ENCODE measurements at places on chromosomes 2 and 18.

DNA sequence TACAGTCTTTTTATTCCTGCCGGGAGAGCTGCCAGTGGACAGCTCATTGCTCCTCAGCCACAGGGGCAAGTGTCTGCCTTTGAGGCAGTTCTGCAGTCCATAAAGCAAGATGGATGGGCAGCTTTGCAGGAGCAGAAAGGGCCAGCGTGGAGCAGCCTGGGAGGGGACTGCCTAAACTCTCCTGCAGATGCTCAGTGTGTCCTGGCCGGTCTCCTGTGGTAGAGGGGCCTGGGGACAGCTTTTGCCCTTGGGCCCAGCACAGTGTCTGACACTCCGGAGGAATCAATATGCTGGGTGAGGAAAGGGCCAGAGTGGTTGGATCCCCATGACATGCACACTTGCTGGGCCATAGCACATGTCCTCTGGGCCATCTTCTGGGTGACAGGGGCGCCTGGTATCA lies 65.7 kb upstream of the DAPL1 start:
- DNase-seq: no peak

- DNase-seq: no peak
Observed at GRCh38 chr2:100277540-100278207, 44.6 kb downstream of the LONRF2 start.

GRCh38 chr18:28541934-28542333 lies 365.0 kb upstream of the CDH2 start:
- DNase-seq: no peak

DNA sequence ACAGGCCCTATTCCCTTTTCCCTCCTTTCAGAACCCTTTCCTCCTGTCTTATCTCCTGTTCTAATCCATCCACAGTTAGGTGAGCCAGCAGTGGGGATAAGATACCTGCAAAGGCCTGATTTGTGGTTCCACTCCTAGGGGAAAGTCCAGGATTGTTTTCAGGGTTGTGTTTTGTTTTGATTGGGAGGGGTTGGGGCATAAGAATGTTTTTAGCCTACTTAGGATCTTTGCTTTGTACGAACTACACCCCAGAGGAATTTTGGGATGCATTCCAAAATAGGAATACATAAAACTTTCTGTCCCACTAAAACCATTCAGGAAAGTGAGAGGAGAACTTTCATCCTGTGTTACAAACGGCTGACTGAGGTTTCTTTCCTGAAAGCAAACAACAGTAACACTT lies 150.8 kb upstream of the PGAP1 start:
- no peak for DNase-seq

- DNase-seq: no peak
Observed at GRCh38 chr18:63940008-63940407, 9.1 kb upstream of the HMSD start.

- DNase-seq: no peak
Observed at GRCh38 chr2:15359716-15360531, 201.2 kb downstream of the NBAS start.

DNA sequence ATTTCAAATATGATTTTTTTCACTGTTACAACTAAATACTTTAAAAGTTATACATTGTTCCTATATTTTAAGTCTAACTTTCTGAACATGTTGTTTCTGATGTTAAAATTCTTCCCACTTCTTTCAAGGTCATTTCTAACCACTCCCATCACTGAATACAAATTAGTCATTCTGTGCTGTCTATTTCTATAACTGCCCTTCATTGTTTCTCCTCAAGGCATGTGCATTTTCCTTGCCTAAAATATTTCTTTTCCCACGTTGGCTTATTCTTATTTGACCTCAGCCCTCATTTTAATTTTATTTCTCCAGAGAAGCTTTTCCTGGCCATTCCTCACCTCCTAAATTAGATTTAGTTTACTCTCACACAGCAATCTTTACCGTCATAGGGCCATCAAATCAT lies 198.9 kb upstream of the GULP1 start:
- no peak for DNase-seq

GRCh38 chr2:17515652-17516051 lies 2.6 kb downstream of the RAD51AP2 start:
- no peak for DNase-seq

- no peak for DNase-seq
Observed at GRCh38 chr2:147227313-147227712, 617.5 kb upstream of the ACVR2A start.

- DNase-seq: no peak
Observed at GRCh38 chr2:35033748-35034147, 1321.8 kb upstream of the CRIM1 start.

All from stimulated activated CD4-positive, alpha-beta T cell treated with anti-CD3 and anti-CD28 coated beads, Interleukin-15, amount 100 ng/mL, for 48 hours (primary cell).